ENCODE measurements at places on chromosomes 3 and 15.
A peak's percentile ranks its signal among the peaks of the same experiment; 100 is the strongest.

DNA sequence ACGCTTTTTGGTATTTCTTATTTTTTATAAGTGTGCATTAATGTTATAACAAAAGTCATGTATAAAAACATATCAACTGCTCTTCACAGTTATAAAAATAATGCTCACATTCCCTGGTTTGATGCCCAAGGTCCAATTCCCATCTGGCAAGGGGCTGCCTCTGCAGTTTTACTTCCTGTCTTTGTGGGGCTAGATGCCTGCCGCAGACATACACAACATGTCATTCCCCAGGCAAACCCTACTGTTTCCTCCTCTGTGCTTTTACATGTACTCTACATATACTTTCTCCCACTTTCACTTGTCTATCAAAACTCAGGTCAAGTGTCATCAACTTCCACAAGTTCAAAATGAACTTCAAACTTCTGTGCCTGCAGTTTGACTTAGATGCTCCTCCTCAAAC lies 60.5 kb upstream of the ETV5 start:
- DNase-seq: no peak

DNA sequence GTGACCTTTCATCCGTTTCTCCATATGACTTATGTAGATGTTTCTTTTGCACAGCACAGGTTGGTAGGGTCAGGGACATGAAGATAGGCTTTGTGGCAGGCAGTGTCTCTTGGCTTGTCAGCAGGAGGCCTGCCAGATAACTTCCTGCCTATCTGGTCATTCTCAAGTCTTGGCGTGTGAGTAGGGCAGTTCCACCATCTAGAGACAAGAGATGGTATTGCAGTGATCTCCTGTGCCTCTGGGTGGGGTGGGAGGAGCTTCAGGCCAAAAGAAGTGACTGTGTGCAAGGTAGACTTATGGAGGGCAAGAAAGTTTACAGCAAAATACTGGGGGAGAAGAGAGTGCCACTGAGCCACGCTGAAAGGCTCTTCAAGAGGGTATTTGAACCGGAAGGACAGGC lies 11.0 kb downstream of the TEX264 start:
- peak; percentile 85 for DNase-seq

DNA sequence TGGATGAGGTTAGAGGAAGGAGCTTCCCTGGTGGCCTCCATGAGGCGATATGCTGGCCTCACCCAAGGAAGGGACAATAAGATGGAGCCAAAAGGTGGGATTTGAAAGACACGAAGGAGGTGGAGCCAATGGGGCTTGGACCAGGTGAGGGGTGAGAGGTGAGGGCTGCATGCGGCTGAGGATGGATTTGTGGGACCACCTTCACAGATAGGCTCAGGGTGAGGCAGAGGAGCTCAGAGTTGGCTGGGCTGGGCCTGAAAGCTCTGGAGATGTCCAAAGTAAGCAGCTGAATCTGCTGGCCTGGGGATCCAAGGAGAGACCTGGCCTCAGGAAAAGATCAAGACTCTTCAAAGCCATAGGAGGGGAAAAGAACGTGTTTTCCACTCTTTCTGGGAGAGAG lies 49.8 kb downstream of the EXOG start:
- DNase-seq: no peak

DNA sequence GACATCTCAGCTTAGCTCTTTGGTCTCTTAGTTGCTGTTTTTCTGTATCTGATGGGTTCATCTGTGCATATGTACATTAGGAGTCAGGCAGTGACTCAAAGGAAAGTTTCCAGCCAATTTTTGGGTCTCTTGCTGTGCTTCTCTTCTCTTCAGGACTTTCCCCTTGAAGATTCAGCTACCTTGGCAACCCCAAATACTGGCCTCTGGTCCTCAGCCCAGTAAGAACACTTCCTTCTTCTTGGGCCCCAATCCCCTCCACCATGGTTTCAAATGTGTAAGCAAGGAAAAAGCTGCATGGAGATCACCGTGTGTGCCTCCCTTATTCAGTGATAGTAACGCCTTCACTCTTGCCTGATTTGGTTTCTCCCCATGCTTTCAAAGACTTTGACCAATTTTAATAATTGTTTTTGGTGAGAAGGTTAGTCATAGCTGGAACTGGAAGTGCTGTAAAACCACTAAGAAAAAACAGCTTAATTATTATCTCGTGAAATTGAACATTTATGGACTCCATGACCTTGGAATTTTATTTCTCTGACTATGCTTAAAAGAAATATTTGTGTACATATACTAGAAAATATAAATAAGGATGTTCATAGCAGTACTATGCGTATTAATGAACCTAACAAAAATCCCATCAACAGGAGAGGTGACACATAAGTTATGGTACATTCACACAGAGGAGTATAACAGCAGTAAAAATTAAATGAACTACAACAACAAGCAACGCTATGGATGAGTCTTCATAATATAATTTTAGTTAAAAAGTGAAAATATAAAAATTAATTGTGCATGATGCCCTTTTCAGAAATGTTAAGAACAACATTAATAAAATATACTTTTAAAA lies 125.3 kb upstream of the BCL6 start:
- no peak for DNase-seq

- DNase-seq: no peak
Observed at GRCh38 chr3:172908771-172909270, 158.3 kb downstream of the ECT2 start.

DNA sequence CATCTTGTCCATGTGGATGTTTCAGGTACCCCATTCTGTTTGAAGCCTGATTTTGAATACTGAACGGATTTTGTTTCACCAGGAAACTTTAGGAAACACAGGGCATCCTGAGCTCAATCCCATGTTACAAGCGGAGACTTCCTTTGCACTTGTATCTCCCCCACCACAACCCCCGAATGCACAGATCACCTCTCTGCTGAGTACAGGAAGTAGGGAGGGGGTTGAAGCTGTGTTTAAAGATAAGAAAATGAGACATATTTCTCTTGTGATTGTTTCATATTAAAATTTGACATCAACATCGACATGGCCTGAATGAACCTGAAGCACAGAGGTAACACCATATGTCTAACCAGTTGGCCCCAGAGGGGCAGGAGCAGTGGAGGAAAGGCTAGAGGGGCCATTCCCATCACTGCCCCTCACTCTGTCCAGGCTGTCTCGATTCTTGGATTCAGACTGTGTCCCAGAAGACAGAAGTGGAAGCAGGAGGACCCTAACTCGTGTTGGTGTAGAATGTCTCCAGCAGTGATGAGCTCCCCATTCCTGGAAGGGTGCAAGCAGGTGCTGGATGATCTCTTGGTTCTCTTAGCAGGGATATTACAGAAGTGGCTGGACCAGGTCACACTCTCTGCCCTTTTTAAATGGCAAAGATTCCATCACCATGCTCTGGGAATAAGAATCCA lies 59.6 kb upstream of the IQSEC1 start:
- DNase-seq: no peak

GRCh38 chr3:133880287-133880686 lies 15.4 kb downstream of the RAB6B start:
- DNase-seq: no peak

Measured in CD4-positive, alpha-beta T cell treated with Interleukin-6 at 100 ng/mL for 8 hours (primary cell).